ENCODE measurements at places on chromosomes 5 and 9.

DNA sequence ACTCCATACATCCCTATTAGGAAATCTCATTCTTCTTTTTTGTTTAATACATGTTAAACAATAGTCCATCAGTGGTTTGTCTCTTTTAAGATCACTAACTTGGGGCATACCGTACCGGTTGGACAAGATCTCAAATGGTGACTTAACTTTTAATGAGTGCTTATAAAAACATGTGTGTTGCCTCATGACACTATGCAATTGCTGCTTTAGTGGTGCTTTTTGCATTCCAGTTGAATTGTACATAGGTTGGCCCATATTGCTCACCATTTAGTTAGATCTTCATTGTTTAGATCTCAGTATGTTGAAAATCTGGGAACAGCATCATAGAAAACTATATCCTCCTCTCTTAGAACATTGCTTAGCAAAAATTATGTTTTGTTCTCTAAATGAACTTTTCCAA, 17.8 kb downstream of the C9orf85 start:
- DNase-seq: no peak

DNA sequence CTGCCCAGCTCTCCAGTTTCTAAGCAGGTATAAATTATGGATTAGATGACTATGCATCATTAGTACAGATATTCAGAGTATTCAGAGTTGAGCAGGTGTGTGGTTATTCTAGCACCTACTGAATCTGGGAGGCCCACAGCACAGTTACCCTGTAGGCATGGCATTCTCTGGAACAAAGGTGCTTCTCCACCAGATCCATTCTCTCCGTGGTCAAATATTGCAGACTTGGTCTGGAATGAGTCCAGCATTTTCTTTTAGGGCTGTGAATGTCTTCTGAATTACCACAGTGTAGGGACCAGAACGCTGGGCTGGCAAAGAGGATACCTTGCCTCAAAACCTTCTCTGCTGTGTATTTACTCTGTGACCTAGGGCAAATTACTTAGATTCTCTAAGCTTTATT, 116.8 kb downstream of the ARHGAP26 start:
- no peak for DNase-seq

GRCh38 chr5:137751869-137752491, 2.2 kb downstream of the HNRNPA0 start:
- DNase-seq: no peak

- no peak for DNase-seq
Measured at GRCh38 chr9:110099236-110100095, 108.5 kb downstream of the C9orf152 start.

- peak; percentile 83 for DNase-seq
Measured at GRCh38 chr5:174724484-174725260, at the start of gene MSX2. Gene MSX2, plus strand, starts transcription at chr5:174724582. Its CDS starts 78 bp downstream, at chr5:174724660.

Data from ascending aorta (tissue), 2 donors.